Left renal cortex interstitium (tissue), 4 donors: ENCODE measurements at places on chromosomes 3 and 15. TPM values are rescaled to one million over a fixed set of nuclear protein-coding genes. Genes with fewer than 3 reads are reported as not detected.

The CYP1A1 gene
- 0.20 TPM for polyA plus RNA-seq

The MST1R gene
- 2.4 TPM for polyA plus RNA-seq

The PLA1A gene
- 7.5 TPM for polyA plus RNA-seq

The TBC1D23 gene
- 42.1 TPM for polyA plus RNA-seq

The GNAT1 gene
- not detected for polyA plus RNA-seq

The TAMM41 gene
- 15.5 TPM for polyA plus RNA-seq

The DZIP1L gene
- polyA plus RNA-seq, result 27.6 TPM

The MINAR1 gene
- 1.2 TPM for polyA plus RNA-seq

The CRYGS gene
- polyA plus RNA-seq, result 13.2 TPM

The TNIK gene
- polyA plus RNA-seq, result 20.1 TPM

The RABL3 gene
- polyA plus RNA-seq, result 31.5 TPM

The MYZAP gene
- 5.4 TPM for polyA plus RNA-seq

The CSTA gene
- 0.64 TPM for polyA plus RNA-seq

The SCAANT1 gene
- polyA plus RNA-seq, result 1.8 TPM

The ADAMTS9 gene
- 126 TPM for polyA plus RNA-seq

The CFAP44 gene
- 30.7 TPM for polyA plus RNA-seq

The SV2B gene
- 0.86 TPM for polyA plus RNA-seq

The XRN1 gene
- 22.6 TPM for polyA plus RNA-seq

The ALDH1A2 gene
- polyA plus RNA-seq, result 318 TPM

The MCTP2 gene
- 19.2 TPM for polyA plus RNA-seq

The NPAP1 gene
- polyA plus RNA-seq, result 0.18 TPM

The GOLGA6L10 gene
- polyA plus RNA-seq, result 3.7 TPM

The PCOLCE2 gene
- 4.9 TPM for polyA plus RNA-seq

The WDR93 gene
- 3.2 TPM for polyA plus RNA-seq

The LTF gene
- 2.7 TPM for polyA plus RNA-seq

The GOLIM4 gene
- 113 TPM for polyA plus RNA-seq

The ASTE1 gene
- polyA plus RNA-seq, result 15.9 TPM

The BFSP2 gene
- polyA plus RNA-seq, result 0.56 TPM

The RUVBL1 gene
- 67.8 TPM for polyA plus RNA-seq

The DLEC1 gene
- polyA plus RNA-seq, result 0.45 TPM

The SEC22A gene
- 28.7 TPM for polyA plus RNA-seq

The GPR15 gene
- polyA plus RNA-seq, result not detected

The ARIH1 gene
- 174 TPM for polyA plus RNA-seq

The IGF1R gene
- 38.3 TPM for polyA plus RNA-seq

The AZI2 gene
- polyA plus RNA-seq, result 120 TPM

The CNTN4 gene
- 24.5 TPM for polyA plus RNA-seq

The DNASE1L3 gene
- 14.7 TPM for polyA plus RNA-seq

The GOLGA8J gene
- 1.6 TPM for polyA plus RNA-seq

The ADGRG7 gene
- 0.05 TPM for polyA plus RNA-seq
